ENCODE measurements at places on chromosomes 3 and 15. TPM values are rescaled to one million over a fixed set of nuclear protein-coding genes. Genes with fewer than 3 reads are reported as not detected.

DNA sequence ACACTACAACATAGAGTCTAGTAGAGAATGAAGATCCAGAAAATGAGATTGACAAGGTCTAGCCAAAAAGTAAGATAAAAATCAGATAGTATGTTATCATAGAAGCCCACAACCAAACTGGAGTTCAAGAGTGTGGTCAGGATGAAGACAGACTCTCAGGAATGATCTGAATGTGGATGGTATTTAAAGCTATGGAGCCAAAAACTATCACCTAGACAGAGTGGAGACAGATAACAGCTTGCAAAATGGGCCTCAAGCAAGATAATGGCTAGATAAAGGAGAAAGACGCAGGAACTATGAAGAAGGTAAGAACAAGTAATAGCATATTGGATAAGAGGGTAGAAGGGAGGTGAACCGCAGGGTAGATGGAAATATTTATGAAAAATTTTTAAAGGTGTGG, 35.4 kb downstream of the ZMAT3 start:
- H3K4me3 ChIP-seq = no peak overlapping the region
- no peaks in the 10 kb centered on the region for H3K27me3 ChIP-seq
- H3K4me1 ChIP-seq = no peaks in the 10 kb centered on the region
- H3K36me3 ChIP-seq = no peaks in the 10 kb centered on the region
- no peak overlapping the region for H3K27ac ChIP-seq
- DNase-seq = no peak

DNA sequence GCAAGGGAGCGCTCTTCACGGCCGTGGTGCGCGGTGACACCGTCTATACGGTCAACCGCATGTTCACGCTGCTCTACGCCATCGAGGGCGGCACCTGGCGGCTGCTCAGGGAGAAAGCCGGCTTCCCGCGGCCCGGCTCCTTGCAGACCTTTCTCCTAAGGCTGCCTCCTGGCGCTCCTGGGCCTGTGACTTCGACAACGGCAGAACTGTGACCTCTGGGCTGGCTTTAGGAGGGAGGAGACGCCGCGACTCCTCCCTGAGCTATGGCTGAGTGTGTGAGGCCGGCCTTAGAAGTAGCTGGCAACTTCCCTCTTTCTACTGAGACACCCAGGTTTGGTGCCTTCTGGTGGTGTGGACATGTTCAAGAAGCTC, 1.4 kb downstream of the KBTBD13 start:
- peak; percentile 80 for DNase-seq
- H3K36me3 ChIP-seq = no peaks in the 10 kb centered on the region
- peaks cover 24% of the 10 kb centered on the region for H3K27me3 ChIP-seq
- no peak overlapping the region for H3K27ac ChIP-seq

- no peaks in the 10 kb centered on the region for H3K27me3 ChIP-seq
- DNase-seq = no peak
- H3K4me1 ChIP-seq = no peaks in the 10 kb centered on the region
These were observed 2.6 kb downstream of the HRG start for GRCh38 chr3:186668426-186668825.

ST8SIA2 gene
- 0.07 TPM for polyA plus RNA-seq

GRCh38 chr3:98557324-98558010, 25.7 kb downstream of the GPR15 start:
- no peak for DNase-seq
- no peak overlapping the region for H3K27ac ChIP-seq
- no peak overlapping the region for H3K4me3 ChIP-seq
- H3K4me1 ChIP-seq = no peaks in the 10 kb centered on the region

CYP11A1 gene
- 738 TPM for polyA plus RNA-seq

All from adrenal gland (tissue), 19 donors.